ENCODE measurements at places on chromosomes 5 and 9.
A peak's percentile ranks its signal among the peaks of the same experiment; 100 is the strongest.

DNA sequence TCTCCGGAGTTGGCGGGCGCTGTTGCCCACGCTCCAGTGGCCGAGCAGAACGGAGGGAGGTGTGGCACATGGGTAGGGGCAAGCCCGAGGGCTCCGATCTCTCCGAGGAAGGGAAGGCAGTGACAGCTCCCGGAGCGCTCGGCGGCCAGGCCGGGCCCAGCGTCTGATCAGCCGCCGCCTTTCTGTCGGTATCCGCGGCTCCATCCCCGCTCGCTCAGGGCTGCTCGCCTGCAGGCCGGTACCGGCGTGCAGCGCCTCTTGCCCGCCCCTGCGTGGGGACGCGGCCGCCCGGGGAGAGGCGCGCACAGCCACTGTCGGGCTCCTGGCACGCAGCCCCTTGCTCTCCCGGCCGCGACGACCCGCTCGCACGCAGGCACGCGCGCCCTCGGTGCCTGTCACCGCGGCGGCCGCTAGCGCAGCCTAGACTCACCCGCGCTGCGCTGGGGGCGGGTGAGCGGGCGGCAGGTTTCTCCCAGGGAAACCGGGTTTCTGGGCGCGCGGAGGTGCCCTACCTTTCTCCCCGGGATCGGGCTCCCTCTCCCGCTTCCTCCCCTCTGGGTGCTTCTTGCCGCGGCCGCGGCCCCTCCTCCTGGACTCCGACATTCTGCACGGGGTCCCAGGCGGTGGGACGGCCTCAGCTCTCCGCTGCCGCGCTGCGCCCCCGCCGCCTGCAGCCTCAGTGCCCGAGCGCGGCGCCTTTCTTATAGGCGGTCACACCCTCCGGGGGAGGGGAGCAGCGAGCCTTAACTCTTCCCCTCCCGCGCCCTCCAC is 108.4 kb downstream of the PSD2 start:
- DNase-seq: peak; percentile 68

GRCh38 chr5:107112216-107112615 is 558.5 kb downstream of the EFNA5 start:
- no peak for DNase-seq

DNA sequence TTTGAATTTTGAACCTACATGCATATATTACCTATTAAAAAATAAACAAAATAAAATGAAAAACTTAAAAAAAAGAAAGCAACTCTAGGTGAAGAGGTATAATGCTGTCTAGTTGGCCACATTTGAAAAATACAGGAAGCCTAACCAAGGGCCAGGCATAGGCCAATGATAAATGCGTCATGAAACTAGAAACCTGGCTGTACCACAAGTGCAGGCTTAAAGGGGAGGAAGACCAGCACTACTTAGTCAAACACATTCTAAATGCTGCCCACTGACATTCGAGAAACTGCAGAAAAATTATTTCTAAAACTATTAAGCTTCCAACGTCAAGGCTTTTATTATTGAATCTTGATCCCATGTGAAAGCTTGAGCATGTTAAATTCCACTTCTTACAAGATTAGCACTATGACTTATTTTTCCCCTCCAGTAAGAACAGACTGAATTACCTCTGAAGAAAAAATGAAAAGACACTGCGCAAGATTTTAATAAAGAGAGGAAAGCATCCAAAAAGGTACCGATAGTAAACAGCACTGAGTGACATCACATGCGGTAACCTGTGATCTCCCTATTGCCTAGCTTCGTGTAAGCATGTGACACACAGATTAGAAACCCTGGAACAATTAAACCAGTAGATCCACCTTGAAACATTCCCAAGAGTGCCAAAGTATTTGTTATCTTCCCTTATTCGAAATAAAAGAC is 16.2 kb downstream of the CDC14B start:
- DNase-seq: no peak

DNA sequence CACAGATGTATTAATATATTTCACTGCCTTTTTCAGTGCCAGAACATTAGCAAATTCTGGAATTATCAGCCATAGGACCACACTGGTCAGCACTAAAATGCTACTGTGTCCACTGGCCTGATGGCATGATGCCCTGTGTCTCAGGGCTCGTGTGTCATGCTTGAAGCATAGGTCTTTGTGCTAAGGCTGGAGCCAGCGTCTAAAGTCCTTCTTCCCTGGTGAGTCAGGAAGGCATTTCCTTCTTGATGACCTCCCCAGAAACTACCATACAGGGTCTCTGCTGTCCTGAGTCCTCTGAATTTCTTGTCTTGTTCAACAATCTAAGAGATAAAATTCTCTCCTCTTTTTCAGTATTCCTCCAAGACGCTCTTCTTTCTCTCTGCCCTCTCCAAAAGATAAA is 489.9 kb downstream of the PSAT1 start:
- no peak for DNase-seq

DNA sequence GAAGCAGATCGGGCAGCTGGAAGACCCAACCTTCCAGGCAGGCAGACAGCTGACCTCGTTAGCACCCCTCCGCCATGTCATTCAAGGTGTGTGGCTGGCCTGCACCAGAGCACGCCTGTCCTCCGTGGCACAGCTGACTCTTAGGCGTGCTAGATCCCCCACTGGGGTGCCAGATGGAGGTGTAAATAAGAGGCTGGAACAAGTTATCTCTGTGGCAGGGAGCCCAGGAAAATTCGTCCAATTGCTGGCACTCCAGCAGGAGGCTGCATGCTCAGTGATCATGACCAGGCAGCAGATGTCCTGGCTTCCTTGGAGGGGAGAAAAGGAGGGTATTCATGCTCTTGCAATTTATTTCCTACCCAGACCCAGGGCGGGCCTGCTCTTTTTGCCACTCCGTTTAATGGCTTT is 7.8 kb upstream of the ALDOB start:
- DNase-seq: peak; percentile 47

DNA sequence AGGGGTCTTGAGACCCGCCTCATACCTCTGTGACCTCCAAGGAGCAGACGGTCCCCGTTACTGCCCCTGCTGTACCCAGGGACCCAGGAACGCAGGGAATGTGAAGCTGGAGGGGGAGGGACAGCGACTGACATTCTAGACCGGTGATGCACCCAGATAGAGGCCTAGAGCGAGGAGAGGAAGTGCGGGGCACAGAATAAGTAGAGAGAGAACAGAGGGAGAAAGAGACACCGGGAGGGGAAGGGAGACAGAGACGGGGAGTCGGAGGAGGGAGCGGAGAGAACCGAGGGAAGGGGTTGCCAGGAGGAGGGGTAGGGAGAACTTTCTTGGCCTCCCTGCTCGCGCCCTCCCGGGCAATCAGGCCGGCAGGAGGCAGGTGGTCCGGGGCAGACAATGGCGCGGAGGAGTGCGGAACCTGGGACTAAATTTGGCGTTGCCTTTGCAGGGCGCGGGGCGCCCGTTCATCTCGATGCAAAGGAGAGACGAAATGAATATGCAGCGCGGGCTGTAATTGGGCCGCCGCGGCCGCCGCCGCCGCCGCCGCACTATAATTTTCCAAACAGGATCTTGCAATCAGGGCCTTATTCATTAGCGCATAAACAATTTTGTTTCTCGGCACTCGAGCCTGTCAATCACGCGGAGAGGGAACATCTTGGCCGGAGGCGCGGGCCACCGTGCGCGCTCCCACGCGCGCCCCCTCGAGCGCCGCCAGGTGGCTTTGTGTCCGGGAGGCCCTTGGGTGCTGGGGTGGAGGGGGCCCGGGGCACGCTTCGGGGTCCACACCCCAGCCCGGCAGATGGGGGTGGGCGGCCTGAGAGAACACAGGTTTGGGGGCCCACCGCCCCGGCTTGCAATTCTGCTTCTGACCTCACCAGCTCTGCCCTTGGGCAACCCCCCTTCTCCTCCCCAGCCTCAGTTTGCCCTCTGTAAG is 33.0 kb downstream of the NDUFA8 start:
- DNase-seq: no peak

DNA sequence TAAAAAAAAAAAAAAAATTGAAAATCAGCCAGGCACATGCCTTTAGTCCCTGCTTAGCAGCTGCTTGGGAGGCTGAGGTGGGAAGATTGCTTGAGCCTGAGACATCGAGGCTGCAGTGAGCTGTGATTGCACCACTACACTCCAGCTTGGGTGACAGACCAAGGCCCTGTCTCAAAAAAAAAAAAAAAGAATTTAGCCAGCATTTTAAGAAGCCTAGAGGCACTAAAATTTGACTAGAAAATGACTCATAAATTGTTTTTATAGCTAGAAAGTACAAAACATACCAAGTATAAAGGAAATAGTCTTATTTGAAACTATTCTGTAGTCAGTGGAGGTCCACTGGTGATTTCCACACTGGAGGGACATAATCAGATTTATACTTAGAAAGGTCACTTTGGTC is 17.5 kb downstream of the LRRC70 start:
- DNase-seq: no peak

GRCh38 chr5:139847790-139848507 is 52.3 kb downstream of the PSD2 start:
- DNase-seq: peak; percentile 74

DNA sequence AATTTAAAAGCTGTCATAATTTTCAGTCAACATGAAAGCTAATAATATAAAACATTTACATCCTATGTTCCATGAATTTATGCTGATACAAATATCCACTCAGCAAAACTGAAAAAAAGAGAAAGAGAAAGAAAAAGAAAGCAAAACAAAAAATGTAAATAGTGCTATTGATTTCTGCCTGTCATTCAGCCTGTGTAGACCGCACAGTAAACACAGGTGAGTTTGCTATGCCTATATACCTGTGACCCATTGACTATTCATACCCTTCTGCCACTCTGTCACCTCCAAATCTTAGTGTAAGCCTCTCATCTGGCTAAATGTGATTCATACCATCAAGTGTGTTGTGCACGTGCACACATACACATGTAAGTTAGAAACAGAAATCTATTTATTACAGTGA is 359.0 kb upstream of the RORB start:
- no peak for DNase-seq

GRCh38 chr9:124869986-124870560 is 8.1 kb downstream of the ARPC5L start:
- DNase-seq: no peak

GRCh38 chr9:15357050-15357653 is 50.1 kb upstream of the TTC39B start:
- no peak for DNase-seq

DNA sequence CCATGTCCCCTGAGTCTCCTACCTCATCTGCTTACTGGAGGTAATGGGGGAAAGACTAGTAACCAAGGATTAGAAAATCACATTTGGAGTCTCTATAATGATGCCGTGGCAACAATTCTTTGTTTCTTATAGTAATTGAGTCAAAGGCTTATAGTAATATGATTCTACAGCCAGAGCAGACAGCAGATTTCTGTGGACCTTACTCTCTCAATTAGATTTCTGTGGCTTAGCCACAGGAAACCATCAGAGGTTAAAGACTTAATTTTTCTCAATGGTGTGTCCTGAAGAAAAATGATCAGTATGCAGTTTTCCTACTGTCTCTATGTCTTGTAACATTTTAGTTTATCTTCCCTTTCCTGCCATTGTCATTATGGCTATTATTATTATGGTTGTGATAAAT is 59.3 kb upstream of the CD180 start:
- no peak for DNase-seq

GRCh38 chr5:177973066-177973635 is 22.9 kb downstream of the PROP1 start:
- no peak for DNase-seq

- no peak for DNase-seq
These were observed 110.7 kb upstream of the EFNA5 start for GRCh38 chr5:107781451-107781850.

DNA sequence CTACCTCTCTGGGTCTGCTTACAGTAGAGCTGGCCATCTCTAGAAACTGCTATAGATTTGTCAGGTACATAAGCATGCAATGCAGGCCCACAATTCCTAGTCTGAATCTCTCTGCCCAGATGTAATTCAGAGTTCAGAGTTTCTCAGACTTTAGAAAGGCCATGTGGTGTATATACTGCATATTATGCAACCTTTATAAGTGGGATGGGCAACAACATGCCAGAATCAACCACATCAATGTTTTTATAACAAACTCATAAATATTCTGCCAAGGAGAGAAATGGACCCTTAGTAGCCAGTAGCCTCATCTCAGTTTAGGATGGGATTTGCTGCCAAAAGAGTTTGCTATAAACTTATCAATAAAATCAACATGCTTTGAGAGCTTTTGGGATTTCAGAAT is 78.8 kb downstream of the SLC1A1 start:
- DNase-seq: no peak

DNA sequence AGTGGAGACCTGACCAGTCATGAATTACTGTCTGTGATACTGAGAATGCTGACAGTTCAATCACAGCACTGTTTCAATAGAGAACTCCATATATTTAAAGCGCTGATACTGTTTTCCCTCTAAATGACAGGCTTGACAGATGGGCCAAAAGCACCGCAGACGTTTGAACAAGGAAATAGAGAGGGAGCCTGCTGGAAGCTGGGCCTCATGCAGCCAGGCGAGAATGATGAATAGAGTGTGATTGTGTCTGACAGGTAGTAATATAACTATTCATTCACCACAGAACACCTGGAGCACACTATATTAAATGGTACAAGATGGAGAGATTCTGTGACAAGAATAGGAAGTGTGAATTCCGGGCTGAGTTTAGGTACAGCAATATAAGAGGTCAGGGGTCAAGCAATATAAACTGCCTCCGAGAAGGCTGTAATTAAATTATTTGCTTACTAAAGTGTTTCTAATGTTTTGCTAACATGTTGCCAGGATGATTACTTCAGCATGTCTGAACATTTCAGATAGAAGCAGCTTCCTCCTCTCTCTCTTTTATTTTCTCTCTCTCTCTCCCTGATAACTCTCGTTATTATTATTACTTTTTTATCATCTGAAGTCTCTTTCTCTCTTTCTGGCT is 297.7 kb downstream of the CSNK1G3 start:
- no peak for DNase-seq

DNA sequence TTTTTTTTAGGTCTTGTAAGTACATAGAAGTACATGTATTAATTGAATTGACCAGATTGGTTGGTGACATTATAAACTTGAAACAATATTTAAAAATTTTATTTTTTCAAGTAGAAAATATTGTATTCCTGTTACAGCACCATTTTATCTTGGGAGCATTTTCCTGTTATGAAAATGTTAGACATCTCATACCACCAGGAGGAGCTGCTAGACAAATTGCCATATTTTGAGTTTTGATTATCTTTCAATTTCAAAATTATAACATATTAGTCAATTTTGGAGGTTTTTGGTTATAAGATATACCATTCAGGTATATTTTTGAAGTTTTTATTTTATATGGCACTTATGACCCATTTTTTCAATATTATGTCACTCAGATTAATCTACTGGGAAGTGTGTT is 84.4 kb downstream of the CNTLN start:
- no peak for DNase-seq

DNA sequence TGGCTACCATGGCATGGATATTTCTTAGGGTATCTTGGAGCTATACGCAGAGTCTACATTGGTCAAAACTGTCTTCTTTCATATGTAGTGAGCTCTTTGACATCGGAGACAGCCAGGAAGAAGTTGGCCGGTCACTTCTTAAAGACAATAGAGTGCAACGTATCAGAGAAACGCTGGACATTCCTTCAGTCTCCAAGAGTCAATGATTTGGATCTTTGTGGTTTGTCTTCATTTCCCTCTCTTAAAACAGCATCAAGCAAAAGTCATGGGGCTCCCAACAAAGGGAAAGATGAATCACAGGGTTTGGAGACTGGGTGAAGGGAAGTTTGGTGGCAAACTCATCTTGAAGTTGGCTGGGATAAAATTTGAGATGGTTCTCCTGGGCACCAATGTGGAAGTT is 320.1 kb downstream of the AGTPBP1 start:
- no peak for DNase-seq

All from right hindlimb (tissue), 1 donor.